ENCODE measurements at places on chromosomes 11 and 22. TPM values are rescaled to one million over a fixed set of nuclear protein-coding genes. Genes with fewer than 3 reads are reported as not detected.

The CCS gene
- polyA plus RNA-seq: 70.1 TPM

The KBTBD3 gene
- polyA plus RNA-seq: 2.0 TPM

The FIBIN gene
- 9.2 TPM for polyA plus RNA-seq

- DNase-seq: peak; percentile 81
Measured at GRCh38 chr22:43883012-43883661, 8.7 kb downstream of the PNPLA5 start.

- DNase-seq: no peak
Measured at GRCh38 chr11:80432057-80432456, 991.2 kb upstream of the TENM4 start.

- no peak for DNase-seq
Measured at GRCh38 chr11:128948583-128948982, 5.9 kb upstream of the TP53AIP1 start.

- no peak for DNase-seq
Measured at GRCh38 chr22:48654492-48654891, 1173.2 kb downstream of the BRD1 start.

DNA sequence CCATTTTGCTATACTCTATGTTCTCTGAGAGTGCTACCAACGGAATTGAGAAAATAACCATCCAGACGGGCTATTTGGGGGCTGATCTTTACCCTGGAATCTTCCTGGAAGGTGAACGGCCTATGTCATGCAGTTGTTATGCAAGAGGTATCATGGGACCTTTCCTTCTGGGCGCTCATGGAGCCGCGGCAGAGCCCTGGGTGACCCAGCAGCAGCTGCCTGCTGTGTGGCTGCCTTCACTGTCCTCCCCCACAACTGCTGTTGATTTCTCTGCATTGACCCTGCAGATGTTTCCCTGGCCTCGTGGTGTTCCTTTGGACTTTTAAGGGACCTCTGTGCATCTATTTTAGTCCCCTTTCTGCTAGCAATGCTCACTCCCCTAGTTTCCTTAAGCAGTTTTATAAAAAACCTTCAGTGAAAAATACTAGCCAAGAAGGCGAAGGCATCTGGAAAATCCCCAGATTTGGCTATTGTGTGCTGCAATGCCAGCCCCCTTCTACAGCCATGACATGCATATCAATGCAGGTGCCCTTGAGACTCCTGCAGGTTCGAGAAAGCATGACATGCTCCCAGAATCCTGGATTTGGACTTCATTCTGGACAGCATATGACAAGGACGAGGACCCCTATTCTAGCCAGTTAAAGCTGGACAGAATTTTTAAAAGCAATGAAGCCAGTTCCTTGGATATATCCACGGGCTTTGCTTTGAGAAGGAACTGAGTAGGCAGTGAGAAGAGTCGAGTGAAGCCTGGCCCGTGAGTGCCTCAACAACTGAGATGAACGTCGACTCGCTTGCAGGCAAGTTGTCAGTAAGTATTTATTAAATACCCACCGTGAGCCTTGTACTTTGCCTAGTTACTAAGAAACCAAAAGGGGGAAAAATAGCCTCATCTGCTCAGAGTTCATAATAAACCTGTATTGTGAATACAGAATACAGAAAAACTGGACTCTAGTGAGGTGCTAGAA, at the start of gene SLC25A18:
TSS of gene SLC25A18 (plus strand) at position 593 of the 965 bp plus-strand sequence. CDS start 16,447 bp downstream, outside the sequence.
- peak; percentile 39 for DNase-seq

DNA sequence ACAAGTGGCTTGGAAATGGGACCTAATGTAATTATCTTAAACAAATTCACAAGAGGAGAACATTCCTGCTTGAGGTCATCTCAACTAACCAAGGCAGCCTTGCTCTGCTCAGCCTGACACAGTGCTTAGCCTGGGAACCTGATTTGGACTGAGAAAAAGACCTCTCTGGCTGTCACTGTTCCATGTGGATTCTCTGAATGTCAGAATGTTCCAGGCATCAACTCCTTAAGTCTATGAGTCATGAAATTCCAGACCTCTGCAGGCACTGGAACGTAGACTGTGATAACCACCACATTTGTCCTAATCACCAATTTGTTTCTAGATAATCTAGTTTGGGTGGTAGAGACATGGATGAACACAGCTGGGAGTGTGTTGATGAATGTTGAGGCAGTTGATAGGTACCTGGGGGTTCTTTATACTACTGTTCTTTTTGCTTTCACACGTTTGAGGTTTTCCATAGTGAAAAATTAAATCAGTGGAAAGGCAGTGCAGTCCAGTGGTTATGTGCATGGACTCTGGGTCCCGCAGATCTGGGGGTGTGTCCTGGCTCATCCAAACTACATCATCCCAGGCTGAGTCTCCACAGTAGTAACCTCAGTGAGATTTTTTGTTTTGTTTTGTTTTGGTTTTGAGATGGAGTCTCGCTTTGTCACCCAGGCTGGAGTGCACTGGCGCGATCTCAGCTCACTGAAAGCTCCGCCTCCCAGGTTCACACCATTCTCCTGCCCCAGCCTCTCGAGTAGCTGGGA, 269.6 kb downstream of the MN1 start:
- peak; percentile 48 for DNase-seq

DNA sequence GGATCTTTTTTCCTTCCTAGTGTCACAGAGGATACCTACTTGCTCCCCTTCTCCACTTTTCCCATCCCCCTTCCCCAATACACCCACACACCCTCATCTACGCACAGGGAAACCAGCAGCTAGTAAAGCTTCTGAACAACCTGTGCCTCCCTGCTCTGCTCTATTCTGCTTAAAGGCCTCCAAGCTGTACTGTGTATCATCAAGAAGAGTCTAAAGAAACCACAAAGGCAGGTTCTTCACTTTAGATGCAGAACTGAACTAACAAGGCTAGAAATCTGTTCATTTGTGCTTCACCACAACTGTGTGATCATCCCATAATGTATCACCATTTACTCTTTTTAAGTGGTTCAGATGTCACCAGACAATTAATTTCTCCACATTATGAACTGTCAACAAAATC, 132.5 kb downstream of the SGSM3 start:
- no peak for DNase-seq

DNA sequence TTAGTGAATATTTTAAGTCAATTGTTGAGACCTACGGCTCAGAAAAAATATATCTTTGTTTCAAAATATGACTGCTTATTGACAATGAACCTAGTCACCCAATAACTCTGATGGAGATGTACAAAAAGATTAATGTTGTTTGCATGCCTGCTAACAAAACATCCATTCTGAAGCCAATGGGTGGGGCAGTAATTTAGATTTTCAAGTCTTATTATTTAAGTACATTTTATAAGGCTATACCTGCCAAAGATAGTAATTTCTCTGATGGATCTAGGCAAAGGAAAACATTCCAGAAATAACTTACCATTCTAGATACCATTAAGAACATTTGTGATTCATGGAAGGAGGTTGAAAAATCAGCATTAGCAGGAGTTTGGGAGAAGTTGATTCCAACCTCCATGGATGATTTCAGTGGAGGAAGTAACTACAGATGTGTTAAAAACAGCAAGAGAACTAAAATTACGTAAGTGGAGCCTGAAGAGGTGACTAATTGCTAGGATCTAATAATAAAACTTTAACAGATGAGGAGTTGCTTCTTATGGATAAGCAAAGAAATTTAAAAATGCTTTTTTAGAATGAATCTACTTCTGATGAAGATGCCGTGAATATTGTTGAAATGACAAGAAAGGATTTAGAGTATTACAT, 26.4 kb upstream of the OR8D2 start:
- no peak for DNase-seq
